ENCODE measurements at places on chromosomes 12 and 14.

GRCh38 chr12:28209782-28210181 is 19.5 kb downstream of the CCDC91 start:
- DNase-seq, result no peak

DNA sequence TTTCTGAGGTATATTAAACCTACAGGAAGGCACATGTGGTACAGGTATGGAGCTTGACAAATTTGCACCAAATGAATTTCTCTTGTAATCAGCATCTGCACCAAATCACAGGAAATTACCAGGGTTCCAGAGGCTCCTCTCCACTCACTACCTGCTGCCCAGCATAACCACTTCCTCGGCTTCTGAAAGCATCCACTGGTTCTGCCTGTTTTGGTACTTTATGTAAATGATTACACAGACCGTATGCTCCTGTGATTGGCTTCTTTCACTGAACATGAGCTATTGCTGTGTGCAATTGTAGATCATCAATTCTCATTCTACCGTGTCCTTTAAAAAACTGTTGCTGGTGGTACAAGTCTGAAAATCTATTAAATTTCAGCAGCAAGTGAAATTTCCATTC is 522.1 kb downstream of the TMEM132D start:
- DNase-seq, result no peak

DNA sequence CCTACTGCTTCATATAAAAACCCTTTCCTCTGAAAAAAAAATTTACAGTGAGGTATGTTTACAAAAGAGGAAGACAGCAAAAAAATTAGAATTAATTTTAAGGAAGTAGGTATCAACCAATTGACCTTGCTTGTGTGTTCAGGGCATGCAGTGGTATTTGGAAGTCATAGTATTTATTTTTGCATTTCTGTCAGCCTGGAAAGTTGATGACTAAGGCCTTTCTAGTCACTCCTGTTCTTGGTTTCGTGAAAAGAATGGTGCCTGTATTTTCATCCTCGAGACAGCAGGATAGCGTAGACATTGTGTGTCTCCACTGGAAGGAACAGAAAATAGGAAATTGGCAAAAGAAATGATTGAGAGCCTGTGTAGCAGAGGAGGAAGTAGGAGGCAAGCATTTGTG is 24.5 kb downstream of the SLC16A7 start:
- DNase-seq, result no peak

- DNase-seq, result no peak
Observed at GRCh38 chr14:39452680-39453079, 20.4 kb upstream of the FBXO33 start.

Measured in stimulated activated CD8-positive, alpha-beta memory T cell treated with anti-CD3 and anti-CD28 coated beads, Interleukin-4, amount 100 ng/mL, for 48 hours (primary cell).